Activated CD8-positive, alpha-beta T cell treated with anti-CD3 and anti-CD28 coated beads for 36 hours (primary cell): ENCODE measurements at places on chromosomes 3 and 15. TPM values are rescaled to one million over a fixed set of nuclear protein-coding genes. Genes with fewer than 3 reads are reported as not detected.

DNA sequence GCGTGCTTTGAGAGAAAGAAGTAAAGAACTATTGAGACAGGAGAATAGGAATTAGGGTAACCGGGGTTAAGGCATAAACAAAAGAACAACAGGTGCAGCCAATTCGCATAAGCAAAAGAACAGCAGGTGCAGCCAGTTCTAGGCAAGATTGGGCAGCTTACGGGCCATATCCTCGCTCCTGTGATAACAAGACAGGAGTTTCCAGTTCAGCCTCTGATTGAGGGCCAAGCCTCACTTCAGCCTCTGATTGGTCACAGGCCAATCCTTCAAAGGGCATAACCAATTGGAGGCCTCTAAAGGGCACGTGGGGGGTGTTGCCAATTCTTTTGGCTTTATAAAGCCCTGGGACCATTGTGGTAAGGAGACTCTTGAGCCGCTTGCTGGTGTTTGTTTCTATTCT, 143.5 kb downstream of the GADL1 start:
- no peak for DNase-seq

DNA sequence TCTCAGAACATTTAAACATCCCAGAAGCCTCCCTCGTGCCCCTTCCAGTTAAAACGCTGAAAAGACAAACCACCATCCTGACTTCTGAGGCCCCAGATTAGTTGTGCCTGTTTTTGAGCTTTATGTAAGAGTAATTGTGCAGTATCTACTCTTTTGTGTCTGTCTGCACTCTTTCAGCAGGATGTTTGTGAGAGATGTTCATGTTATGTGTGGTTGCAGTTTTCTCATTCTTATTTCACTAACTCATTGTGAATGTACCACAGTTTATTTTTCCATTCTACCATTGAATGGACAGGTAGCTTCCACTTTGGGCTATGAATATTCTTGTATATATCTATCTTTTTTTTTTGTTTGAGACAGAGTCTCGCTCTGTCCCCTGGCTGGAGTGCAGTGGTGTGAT, 40.3 kb downstream of the MINAR1 start:
- DNase-seq, result no peak

DNA sequence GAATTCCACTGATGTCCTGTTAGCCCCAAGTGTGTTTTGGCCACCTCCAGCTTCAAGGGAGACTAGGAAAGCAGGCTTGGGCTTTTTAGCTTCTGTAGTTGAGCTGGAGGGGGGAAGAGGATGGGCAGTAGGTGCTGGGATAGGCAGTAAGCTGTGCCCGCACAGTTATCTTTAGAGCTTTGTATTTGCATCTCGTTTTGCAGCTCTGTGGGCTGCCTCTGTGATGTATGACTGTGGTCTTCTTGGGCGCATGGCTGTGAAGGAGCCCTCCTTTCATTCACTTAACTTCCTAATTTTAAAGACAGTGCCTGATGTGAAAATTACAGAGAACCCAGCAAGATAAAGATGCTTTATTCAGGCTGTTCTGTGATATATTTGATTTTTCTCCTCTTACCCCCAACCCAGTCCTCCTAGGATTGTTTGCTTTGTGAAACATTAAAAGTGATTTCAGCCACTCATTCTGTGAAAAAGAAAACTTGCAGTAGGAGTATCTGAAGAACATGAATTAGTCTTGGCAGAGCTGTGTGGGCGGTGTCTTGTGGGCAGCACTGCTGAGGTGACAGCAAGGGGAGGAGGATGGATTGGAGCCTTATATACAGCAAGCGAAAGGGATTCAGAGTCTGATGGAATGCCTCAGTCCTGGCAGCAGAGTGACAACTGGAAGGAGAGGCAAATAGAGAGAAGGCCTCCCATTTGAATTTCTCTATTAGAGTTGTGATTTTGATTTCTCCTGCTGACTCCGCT, 74.3 kb downstream of the LARS2 start:
- DNase-seq, result peak; percentile 86

GRCh38 chr3:126125781-126126251, 41.9 kb upstream of the SLC41A3 start:
- DNase-seq, result no peak

PLSCR5 gene
- total RNA-seq, result not detected
